ENCODE measurements at places on chromosomes 2 and 18. TPM values are rescaled to one million over a fixed set of nuclear protein-coding genes. Genes with fewer than 3 reads are reported as not detected.

The AFTPH gene
- total RNA-seq = 40.5 TPM

The ALK gene
- not detected for total RNA-seq

The ASB18 gene
- not detected for total RNA-seq

The MC5R gene
- total RNA-seq = not detected

The TTC39C gene
- 13.0 TPM for total RNA-seq

All from PC-9 (cell line).